ENCODE measurements at places on chromosomes 7 and 10.

GRCh38 chr10:89613582-89613981 is 31.5 kb downstream of the PANK1 start:
- DNase-seq = no peak

- no peak for DNase-seq
Measured at GRCh38 chr7:20083781-20084180, 133.4 kb downstream of the MACC1 start.

- no peak for DNase-seq
Measured at GRCh38 chr10:77230194-77230593, 407.4 kb downstream of the KCNMA1 start.

- DNase-seq = no peak
Measured at GRCh38 chr7:55513868-55514267, 58.4 kb downstream of the VOPP1 start.

DNA sequence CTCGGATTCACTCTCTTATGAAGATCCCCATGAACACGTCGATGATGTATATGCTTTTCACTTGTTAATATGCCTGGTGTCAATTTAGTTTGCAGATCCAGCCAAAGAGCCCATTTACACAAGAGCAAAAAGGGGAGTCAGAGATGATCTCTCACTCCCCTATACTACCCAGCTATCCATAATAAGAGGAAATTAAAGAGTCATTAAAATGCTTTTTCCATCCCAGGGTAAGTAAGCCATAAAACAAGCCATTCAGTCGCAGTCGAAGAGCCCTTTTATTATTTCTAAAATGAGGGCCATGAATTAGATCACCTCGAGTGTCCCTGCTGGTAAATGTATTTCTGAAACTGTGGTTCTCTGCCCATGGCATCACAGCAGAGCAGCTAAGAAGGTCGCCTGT is 41.2 kb downstream of the CHCHD3 start:
- no peak for DNase-seq

DNA sequence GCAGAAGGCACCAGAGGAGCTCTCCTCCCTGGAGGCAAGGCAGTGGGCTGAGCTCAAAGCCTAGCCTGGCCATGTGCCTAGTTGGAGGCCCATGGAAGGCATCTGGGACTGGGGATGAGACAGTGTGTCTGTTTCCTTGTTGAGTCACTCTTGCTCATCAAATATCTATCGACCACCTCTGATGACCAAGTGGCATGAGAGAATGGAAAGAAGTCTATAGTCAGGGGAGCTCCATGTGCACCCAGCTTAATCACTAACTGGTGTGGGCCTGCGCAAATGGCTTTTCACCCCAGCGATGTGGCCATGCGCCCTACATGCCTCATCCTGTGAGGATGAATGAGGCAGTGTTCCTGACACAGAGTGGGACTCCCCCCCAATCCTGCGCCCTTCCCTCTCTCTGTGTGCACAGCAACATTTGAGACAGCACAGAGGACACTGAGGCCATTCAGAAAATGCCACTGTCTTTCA is 229.9 kb downstream of the RPS24 start:
- DNase-seq = no peak

Measured in activated CD4-positive, alpha-beta T cell treated with anti-CD3 and anti-CD28 coated beads for 4 hours (primary cell).